ENCODE measurements at places on chromosomes 11 and 22. TPM values are rescaled to one million over a fixed set of nuclear protein-coding genes. Genes with fewer than 3 reads are reported as not detected.

GRCh38 chr11:118620529-118621070 is 13.2 kb downstream of the PHLDB1 start:
- H3K4me3 ChIP-seq, result peak overlapping the region; percentile 48
- H3K27ac ChIP-seq, result no peak overlapping the region
- H3K27me3 ChIP-seq, result peaks cover 16% of the 10 kb centered on the region
- no peak for DNase-seq

- no peaks in the 10 kb centered on the region for H3K27me3 ChIP-seq
- H3K4me1 ChIP-seq, result peaks cover 5% of the 10 kb centered on the region
- no peak overlapping the region for H3K27ac ChIP-seq
- no peak for DNase-seq
Measured at GRCh38 chr11:58654908-58655296, 32.4 kb downstream of the CNTF start.

DNA sequence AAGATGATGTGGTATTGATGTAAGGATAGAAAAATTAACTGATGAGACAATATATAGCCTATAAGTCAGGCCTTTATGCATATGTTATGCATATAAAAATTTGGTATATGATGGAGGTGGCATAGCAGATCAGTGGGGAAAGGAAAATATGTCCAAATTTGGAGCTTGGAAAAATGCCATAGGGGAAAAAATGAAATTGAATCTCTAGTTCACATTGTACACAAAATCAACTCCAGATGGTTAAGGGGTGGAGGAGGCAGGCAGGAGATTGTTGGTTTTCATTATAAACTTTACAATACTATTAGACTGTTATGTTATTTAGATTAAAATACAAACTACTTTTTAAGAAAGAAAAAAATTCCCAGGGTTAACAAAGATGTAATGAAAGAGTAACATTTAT is 15.1 kb upstream of the CD3E start:
- H3K4me1 ChIP-seq, result peaks cover 25% of the 10 kb centered on the region
- no peaks in the 10 kb centered on the region for H3K27me3 ChIP-seq
- no peak overlapping the region for H3K4me3 ChIP-seq
- H3K27ac ChIP-seq, result no peak overlapping the region
- H3K36me3 ChIP-seq, result peaks cover 8% of the 10 kb centered on the region
- DNase-seq, result no peak

GRCh38 chr22:27996529-27996925 is 77.5 kb upstream of the PITPNB start:
- H3K4me3 ChIP-seq, result no peak overlapping the region
- no peaks in the 10 kb centered on the region for H3K36me3 ChIP-seq
- H3K4me1 ChIP-seq, result no peaks in the 10 kb centered on the region
- no peak for DNase-seq

GRCh38 chr11:66447012-66447411 is 8.4 kb upstream of the MRPL11 start:
- no peak for DNase-seq
- no peak overlapping the region for H3K4me3 ChIP-seq
- no peaks in the 10 kb centered on the region for H3K4me1 ChIP-seq
- no peaks in the 10 kb centered on the region for H3K36me3 ChIP-seq

DNA sequence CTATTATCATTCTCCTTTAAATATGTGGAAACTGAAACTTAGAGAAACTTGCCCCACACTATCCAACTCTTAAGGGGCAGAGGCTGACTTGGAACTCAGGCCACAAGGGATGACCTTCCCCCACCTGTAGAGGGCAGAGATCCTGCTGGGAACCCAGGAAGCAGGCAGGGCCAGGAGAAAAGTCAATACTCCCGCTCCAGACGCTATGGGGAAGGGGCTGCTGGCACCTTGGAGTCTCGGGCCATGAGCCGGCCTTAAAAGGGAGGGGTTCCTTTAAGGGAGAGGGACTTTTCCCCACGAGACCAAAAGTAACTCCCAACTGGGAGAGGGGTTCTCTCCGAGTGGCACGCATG is 620 bp upstream of the ANO5 start:
- no peak overlapping the region for H3K27ac ChIP-seq
- no peak overlapping the region for H3K4me3 ChIP-seq
- DNase-seq, result no peak
- peaks cover 3% of the 10 kb centered on the region for H3K4me1 ChIP-seq
- peaks cover 27% of the 10 kb centered on the region for H3K27me3 ChIP-seq

GRCh38 chr22:40056559-40056958 is 61.8 kb downstream of the FAM83F start:
- peaks cover 10% of the 10 kb centered on the region for H3K36me3 ChIP-seq
- H3K27me3 ChIP-seq, result no peaks in the 10 kb centered on the region
- H3K4me3 ChIP-seq, result no peak overlapping the region
- peak overlapping the region; percentile 92 for H3K27ac ChIP-seq
- peaks cover 66% of the 10 kb centered on the region for H3K4me1 ChIP-seq
- DNase-seq, result no peak

GRCh38 chr22:26430600-26430999 is 1.5 kb downstream of the ASPHD2 start:
- no peak for DNase-seq
- H3K4me1 ChIP-seq, result peaks cover 66% of the 10 kb centered on the region
- peaks cover 11% of the 10 kb centered on the region for H3K27me3 ChIP-seq
- H3K36me3 ChIP-seq, result peaks cover 25% of the 10 kb centered on the region
- H3K4me3 ChIP-seq, result peak overlapping the region; percentile 69

Gene MUC6
- total RNA-seq, result not detected

Gene PHF21A
- 26.9 TPM for total RNA-seq

Gene SFI1
- 141 TPM for total RNA-seq

Gene SPDYC
- total RNA-seq, result not detected

Gene NXPE2
- not detected for total RNA-seq

Gene OR5D13
- total RNA-seq, result not detected

Gene CCDC83
- total RNA-seq, result not detected
